ENCODE measurements at places on chromosomes 11 and 22.

DNA sequence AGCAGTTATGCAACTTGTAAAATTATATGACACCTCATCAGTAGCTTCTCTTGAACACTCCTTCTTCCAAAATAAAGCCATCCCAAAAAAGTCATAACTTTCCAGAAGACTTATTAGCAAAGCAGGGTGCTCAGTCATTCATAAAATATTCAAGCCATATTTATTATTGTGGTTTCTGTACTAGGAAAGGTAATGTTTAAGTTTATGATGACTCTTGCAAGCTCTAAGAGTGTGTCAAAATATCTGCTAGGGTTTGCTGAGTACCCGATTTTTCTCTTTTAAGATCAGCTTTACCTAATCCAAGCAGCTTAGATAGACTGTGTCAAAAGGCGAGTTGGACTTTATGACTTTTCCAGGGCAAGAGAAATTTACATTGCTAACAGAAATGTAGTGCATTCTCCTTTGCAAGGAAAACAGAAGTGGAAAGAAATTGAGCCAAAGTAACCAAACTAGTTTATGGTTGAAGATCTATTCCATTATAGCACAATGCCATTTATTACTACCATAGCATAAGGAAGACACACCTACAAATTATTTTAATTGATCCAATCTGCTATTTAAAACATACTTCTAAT is 98.0 kb upstream of the SOX6 start:
- H3K4me3 ChIP-seq: no peak overlapping the region
- no peak for DNase-seq
- no peaks in the 10 kb centered on the region for H3K27me3 ChIP-seq
- peaks cover 3% of the 10 kb centered on the region for H3K36me3 ChIP-seq
- no peaks in the 10 kb centered on the region for H3K4me1 ChIP-seq
- no peak overlapping the region for H3K27ac ChIP-seq

GRCh38 chr11:86608251-86608799 is 64.1 kb downstream of the ME3 start:
- H3K4me1 ChIP-seq: peaks cover 23% of the 10 kb centered on the region
- no peak overlapping the region for H3K27ac ChIP-seq
- no peak overlapping the region for H3K4me3 ChIP-seq
- DNase-seq: no peak
- H3K27me3 ChIP-seq: no peaks in the 10 kb centered on the region
- H3K36me3 ChIP-seq: no peaks in the 10 kb centered on the region

DNA sequence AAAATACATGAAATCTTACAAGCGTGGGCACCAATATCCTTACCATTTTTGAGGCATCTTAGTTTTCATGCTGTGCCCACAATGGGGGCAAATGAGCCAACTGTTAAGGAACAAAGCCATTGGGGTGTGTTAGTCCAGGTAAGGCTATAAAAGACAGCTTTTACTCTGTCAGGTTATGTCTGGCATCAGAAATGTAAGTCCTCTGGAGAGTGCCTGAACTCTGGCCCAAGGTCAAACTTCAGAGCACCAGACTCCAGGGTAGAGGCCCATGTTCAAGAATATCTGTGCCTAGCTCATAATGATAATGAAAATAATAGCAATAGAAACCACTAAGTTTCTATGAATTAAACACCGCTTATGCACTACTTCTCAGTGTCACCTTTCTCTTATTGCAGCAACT is 105.5 kb downstream of the CSNK2A3 start:
- peaks cover 29% of the 10 kb centered on the region for H3K27me3 ChIP-seq
- H3K4me1 ChIP-seq: peaks cover 21% of the 10 kb centered on the region
- H3K4me3 ChIP-seq: peak overlapping the region; percentile 73
- no peak for DNase-seq
- H3K27ac ChIP-seq: peak overlapping the region; percentile 77
- H3K36me3 ChIP-seq: no peaks in the 10 kb centered on the region

GRCh38 chr11:47982616-47983015 is 2.3 kb downstream of the PTPRJ start:
- no peaks in the 10 kb centered on the region for H3K36me3 ChIP-seq
- peak overlapping the region; percentile 77 for H3K4me3 ChIP-seq
- H3K27me3 ChIP-seq: peaks cover 3% of the 10 kb centered on the region
- H3K4me1 ChIP-seq: peaks cover 34% of the 10 kb centered on the region
- no peak for DNase-seq

- DNase-seq: no peak
- H3K4me1 ChIP-seq: no peaks in the 10 kb centered on the region
- H3K36me3 ChIP-seq: no peaks in the 10 kb centered on the region
- H3K4me3 ChIP-seq: no peak overlapping the region
- H3K27me3 ChIP-seq: peaks cover 6% of the 10 kb centered on the region
Observed at GRCh38 chr11:61195719-61196118, 7.6 kb upstream of the PGA3 start.

DNA sequence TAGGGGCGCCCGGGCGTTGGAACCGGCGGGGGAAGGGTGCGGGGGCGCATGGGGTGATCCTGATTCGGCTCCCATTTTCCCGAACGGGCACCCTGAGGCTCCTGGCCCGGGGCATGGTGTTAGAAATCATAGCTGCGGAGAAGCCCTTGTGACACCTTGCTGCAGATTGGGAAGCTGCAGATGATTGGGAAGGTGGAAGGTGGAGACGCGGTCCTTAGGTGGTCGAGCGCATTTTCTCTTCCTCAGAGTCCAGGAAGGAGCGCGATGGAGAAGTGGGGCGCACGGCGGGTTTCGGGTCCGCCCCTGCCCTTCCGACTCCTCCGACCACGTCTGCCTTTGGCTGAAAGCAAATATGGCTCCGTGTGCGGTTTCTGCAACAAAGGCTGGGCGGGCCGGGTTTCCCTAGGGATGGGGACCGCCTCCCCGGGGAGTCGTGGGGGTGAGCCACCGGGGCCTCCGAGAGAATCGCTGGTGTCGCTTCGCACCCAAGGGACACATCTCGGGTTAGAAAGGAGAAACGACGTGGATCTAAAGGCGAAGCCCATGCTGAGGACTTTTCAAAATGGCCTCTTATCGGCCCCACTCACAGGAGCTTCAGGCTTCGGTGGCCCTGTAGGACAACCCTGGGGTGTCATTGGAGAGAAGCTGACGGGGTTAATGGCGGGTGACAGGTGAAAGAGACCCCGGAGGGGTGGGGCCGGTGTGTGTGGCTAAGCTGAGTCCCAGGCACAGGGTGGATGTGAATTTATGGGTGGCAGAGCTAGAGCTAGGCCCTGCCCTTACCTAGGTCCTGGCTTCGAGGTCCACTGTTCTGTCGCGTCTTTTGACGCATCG is 707 bp upstream of the FTH1 start:
- peak overlapping the region; percentile 93 for H3K27ac ChIP-seq
- peak; percentile 76 for DNase-seq
- H3K27me3 ChIP-seq: no peaks in the 10 kb centered on the region
- peak overlapping the region; percentile 91 for H3K4me3 ChIP-seq
- peaks cover 45% of the 10 kb centered on the region for H3K4me1 ChIP-seq
- H3K36me3 ChIP-seq: peaks cover 28% of the 10 kb centered on the region

DNA sequence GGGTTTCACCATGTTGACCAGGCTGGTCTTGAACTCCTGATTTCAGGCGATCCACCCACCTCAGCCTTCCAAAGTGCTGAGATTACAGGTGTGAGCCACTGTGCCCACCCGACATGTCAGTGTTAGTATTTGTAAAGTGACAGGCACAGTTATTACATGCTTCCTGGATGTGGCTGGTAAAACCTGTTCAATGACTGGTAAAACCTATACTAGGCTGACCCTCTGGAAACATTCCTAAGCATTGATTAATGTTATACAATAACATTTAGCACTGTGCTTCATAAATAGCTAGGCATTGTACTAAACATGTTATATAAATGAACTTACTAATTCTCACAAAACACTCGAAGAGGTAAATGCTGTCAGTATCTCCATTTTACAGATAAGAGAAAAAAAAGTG is 20.9 kb upstream of the JHY start:
- no peak for DNase-seq
- H3K36me3 ChIP-seq: no peaks in the 10 kb centered on the region
- H3K27ac ChIP-seq: peak overlapping the region; percentile 16
- H3K27me3 ChIP-seq: peaks cover 19% of the 10 kb centered on the region
- no peak overlapping the region for H3K4me3 ChIP-seq
- peaks cover 2% of the 10 kb centered on the region for H3K4me1 ChIP-seq

DNA sequence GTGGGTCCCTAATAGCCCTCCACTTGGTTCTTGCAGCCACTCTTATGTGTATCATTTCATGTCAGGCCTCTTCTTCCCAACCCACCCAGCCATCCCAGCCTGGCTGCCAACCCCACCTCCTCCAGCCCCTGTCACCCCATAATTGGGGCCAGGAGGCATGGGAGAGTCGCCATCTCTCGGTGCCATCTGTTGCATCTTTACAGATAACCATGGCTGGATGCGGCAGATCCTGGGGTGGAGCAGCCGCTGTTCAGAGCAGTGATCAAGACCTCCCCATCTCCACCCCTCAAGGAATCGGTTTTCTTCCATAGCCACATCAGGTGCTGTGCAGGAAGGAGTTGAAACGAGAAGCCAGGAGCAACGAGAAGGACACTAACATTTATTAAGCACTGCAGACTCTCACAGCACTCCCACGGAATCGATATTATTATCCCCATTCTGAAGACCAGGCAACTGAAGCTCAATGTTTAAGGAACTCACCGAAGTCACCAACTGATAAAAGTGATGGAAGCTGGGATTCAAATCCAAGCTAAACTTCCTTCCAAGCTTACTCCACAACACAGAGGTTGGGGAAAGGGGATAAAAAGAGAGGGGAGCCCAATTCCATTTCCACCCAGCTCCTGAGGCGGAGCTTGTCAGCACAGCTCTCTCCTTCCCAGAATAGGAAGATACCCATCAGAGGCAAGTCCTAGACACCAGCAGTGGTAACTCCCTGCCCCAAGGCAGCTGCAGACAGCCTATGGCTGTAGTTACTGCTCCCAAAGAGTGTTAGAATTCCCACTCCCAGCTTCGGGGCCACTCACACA is 2.7 kb downstream of the SLC43A1 start:
- H3K27ac ChIP-seq: no peak overlapping the region
- H3K27me3 ChIP-seq: peaks cover 55% of the 10 kb centered on the region
- no peak for DNase-seq
- peaks cover 9% of the 10 kb centered on the region for H3K4me1 ChIP-seq
- H3K4me3 ChIP-seq: peak overlapping the region; percentile 82

GRCh38 chr11:12223771-12224536 is 113.6 kb downstream of the MICAL2 start:
- H3K27me3 ChIP-seq: no peaks in the 10 kb centered on the region
- peak overlapping the region; percentile 64 for H3K4me3 ChIP-seq
- H3K27ac ChIP-seq: peak overlapping the region; percentile 89

- H3K4me3 ChIP-seq: peak overlapping the region; percentile 24
- H3K4me1 ChIP-seq: peaks cover 49% of the 10 kb centered on the region
- no peaks in the 10 kb centered on the region for H3K27me3 ChIP-seq
Observed at GRCh38 chr11:94152678-94153065, 24.0 kb downstream of the PANX1 start.

DNA sequence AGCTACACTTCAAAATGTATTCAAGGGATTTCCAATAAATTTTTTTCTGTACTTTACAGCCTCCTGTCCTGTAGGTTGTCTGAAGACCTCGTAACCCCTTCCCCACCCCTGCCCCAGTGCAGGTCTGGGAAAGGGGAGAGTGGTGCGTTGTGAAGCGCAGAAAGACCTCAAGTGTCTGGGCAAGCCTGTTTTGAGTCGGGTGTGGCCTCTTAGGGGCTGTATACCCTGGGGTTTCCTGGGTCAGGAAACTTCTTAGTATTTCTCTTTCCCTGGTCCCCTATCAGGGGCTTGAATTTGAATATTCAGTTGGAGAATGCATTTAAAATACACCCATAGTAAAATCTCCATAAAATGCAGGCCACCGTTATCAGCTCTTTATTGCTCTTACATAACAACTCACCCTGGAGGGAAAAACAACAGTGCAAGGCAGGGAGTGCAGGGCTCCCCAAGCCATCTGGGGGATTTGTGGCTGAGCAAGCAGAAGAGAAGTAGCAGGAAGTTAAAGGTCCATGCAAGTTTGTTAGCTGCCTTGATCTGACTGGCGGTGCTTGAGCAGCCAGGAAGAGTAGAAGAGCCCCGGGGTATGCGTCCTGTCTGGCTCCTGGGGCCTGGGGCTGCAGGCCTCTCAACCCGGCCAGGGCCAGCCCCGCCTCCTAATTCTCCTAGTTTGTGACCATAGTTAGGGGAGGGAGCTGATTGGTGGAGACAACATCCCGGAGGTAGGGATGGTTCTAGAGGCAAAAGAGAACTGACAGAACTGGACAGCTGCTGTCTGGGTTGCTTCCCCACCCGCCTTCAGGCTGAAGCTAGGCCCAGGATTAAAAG is 25.7 kb downstream of the ARHGAP1 start:
- peaks cover 15% of the 10 kb centered on the region for H3K36me3 ChIP-seq
- no peak overlapping the region for H3K4me3 ChIP-seq
- H3K27me3 ChIP-seq: no peaks in the 10 kb centered on the region
- DNase-seq: no peak

GRCh38 chr22:44920183-44920582 is 89.6 kb downstream of the PHF21B start:
- DNase-seq: no peak
- peaks cover 5% of the 10 kb centered on the region for H3K36me3 ChIP-seq
- H3K4me3 ChIP-seq: no peak overlapping the region
- H3K4me1 ChIP-seq: no peaks in the 10 kb centered on the region
- H3K27me3 ChIP-seq: no peaks in the 10 kb centered on the region
- no peak overlapping the region for H3K27ac ChIP-seq

DNA sequence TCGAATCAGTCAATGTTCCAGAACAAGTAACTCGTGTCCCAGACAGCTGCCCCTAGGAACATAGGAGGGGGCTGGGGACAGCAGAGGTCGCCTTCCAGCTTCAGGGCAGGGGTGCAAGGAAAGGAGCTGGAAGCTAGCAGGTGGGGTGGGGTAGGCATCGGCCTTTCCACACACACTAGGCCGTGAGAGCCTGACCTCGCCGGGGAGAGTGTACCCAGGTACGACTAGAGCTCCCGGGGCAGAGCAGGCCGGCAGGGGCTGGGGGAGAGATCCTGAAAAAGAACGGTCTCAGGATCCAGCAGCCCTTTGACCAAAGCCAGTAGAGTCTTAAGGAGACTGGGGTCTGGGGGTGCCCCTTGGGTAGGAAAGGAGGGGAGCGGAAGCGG is 1127.5 kb downstream of the BRD1 start:
- peaks cover 5% of the 10 kb centered on the region for H3K4me1 ChIP-seq
- H3K36me3 ChIP-seq: no peaks in the 10 kb centered on the region
- no peak for DNase-seq
- H3K27ac ChIP-seq: no peak overlapping the region

DNA sequence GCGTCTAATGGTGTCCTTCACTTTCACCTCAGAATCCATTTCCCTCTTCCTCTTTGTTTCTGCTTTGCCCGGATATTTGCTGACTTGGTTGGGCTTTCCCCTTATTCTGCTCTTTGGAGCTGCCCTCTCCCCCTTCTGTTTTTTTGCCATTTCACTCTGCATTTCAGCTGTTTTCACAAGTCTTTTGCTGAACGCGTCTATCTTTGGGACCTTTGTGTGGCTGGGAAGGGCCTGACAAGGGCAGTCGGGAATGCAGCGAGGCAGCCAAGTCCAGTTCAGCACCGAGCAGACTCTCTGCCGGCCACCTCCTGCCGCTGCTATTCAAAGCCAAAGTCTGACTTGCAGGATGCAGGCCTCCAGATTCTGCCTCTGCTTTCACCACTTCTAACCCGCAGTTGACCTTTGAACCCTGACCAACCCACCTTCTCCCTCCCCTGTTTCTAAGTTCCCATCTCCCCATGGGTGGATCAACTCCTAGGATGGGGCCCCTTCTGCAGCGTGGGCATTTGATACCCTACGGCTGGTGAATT is 38.2 kb downstream of the FEZ1 start:
- H3K4me1 ChIP-seq: peaks cover 11% of the 10 kb centered on the region
- DNase-seq: peak; percentile 70
- no peaks in the 10 kb centered on the region for H3K36me3 ChIP-seq
- peak overlapping the region; percentile 40 for H3K4me3 ChIP-seq
